Lower lobe of right lung (tissue), 2 donors: ENCODE measurements at places on chromosomes 11 and 22. TPM values are rescaled to one million over a fixed set of nuclear protein-coding genes. Genes with fewer than 3 reads are reported as not detected.

Gene SCN4B
- 6.0 TPM for total RNA-seq

Gene CFAP300
- total RNA-seq, result 7.2 TPM

DNA sequence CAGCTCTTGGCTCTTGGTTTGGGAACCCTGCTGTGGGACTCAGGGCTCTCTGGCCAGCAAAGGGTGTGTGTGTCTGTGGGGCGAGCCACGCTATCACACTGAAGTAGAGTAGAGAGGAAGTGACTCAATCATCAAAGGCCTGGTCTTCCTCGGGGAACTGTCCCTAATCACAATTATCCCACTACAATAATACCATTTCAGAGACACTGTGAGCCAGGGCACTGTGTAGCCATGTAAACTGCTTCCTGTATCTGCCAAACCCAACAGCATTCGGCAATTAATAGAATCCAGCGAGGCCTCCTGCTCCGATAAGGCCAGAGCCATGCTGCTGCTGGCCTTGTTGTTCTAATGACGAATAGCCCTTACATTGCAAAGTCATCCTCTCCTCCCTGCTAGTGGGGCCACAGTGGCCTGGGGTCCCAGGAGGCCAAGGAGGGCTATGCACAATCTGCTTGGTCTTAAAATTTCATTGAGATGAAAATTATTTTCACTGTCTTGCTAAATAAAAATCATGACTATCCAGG is 49.8 kb upstream of the LMO2 start:
- no peak for DNase-seq
- no peaks in the 10 kb centered on the region for H3K27me3 ChIP-seq
- H3K27ac ChIP-seq, result peak overlapping the region; percentile 20
- H3K4me3 ChIP-seq, result no peak overlapping the region
- H3K4me1 ChIP-seq, result peaks cover 38% of the 10 kb centered on the region

GRCh38 chr11:2930704-2931419 is 1.6 kb upstream of the PHLDA2 start:
- peaks cover 14% of the 10 kb centered on the region for H3K27me3 ChIP-seq
- H3K4me1 ChIP-seq, result peaks cover 32% of the 10 kb centered on the region
- H3K36me3 ChIP-seq, result no peaks in the 10 kb centered on the region
- H3K4me3 ChIP-seq, result peak overlapping the region; percentile 62
- peak overlapping the region; percentile 82 for H3K27ac ChIP-seq
